PC-9 (cell line): ENCODE measurements at places on chromosomes 2 and 18.

DNA sequence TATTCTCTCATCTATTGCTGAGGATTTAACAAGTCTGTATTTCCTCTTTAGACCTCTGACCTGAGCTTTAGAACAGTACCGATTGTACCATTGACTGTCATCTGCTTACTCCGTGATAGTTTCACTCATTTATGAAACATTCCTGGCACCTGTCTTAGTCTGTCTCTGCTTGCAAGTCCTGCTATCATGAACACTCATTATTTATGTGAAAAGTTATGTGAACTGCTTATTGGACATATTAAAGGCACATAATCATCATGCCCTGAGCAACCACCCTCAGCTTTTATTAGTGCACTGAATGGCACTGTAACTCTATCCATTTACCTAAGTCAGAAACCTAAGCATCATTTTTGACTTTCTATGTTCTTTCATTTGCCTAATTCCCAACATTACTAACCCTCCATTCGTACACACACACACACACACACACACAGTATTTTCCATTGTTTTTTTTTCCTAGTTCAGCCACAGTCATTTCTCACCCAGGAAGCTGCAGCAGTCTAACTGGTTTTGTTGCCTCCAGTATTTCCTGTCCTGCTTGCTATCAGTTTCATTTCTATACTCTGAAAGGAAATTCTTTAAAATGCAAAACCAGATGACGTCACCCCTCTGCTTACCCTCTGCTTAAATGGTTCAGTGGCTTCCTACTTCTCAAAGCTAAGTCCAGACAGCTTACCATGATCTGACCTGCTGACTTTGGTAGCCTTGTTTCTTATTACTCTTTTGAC lies 146.1 kb downstream of the HAUS1 start:
- peak; percentile 60 for DNase-seq

GRCh38 chr18:74949611-74950010 lies 259.3 kb downstream of the PTGR3 start:
- no peak for DNase-seq

DNA sequence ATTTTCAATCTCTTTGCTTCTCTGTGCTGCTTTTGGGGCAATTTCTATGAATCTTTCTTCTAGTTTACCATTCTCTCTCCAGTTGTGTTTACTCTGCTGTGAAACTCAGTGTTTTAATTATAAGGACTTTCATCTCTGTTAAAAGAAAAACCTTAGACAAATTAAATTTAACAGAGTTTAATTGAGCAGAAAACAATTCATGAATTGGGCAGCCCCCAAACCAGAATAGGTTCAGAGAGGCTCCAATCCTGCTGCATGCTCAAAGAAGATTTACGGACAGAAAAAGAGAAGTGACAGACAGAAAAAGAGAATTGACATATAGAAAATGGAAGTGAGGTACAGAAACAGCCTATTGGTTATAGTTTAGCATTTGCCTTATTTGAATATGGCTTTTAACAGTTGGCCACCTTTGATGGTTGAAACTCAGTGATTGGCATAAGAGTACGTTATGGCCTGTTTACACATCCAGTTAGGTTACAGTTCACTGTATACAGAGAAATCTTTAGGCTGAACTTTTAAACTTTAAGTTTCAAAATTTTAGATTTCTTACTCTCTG lies 120.4 kb downstream of the RNF152 start:
- DNase-seq: no peak

- DNase-seq: no peak
Measured at GRCh38 chr2:212141499-212141898, 397.1 kb downstream of the ERBB4 start.

- no peak for DNase-seq
Measured at GRCh38 chr18:68843473-68844089, 45.7 kb downstream of the CCDC102B start.

- DNase-seq: no peak
Measured at GRCh38 chr18:27599202-27599829, 414.2 kb upstream of the CHST9 start.

DNA sequence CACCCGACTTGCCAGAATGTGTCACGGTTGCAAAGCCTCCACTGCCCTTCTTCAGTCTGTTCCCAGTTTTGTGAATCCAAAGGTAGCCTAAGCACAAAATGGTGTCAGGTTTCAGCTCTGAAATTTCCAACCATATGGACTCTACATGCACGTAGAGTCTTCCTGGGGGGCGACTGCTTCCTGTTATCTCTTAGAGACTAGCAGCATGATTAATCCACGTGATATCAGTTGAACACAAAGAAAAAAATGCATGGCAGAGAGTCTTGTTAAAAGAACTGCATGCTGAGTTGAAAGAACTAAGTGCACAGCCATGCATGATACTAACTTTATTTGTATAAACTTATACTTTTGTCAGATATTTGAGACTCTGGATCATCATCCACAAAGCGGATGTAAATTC lies 404.4 kb downstream of the SOCS6 start:
- DNase-seq: no peak

DNA sequence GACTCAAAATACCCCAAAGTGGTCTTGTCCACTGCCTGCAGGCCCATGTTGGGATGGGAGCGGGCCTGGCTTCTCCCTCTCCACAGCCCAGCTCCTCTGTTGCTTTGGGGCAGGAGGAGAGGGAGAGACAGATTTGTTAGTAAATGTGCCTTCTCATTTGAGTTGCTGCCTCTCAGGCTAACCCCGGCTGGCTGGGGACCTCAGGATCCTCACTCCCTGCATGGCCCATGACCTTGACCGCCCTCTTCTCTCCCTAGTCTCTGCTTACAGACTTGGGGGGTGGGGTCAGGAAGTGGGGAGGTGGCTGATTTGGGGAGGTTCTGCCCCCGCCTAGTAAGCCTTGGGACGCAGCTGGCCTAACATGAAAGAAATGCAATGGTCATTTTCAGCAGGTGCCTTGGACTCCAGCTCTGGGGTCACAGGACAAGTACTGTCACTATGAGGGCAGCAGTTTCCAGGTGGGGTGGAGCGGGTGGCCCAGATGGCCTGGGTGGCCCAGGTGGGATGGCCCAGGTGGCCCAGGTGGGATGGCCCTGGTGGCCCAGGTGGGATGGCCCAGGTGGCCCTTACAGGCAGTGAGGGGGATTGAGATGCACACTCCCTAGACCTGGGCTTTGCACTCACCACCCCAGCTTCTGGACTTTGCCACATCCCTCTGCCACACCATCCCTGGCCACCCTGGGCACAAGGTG lies 24.1 kb downstream of the HJURP start:
- DNase-seq: no peak

- no peak for DNase-seq
Measured at GRCh38 chr2:168697668-168698121, 104.7 kb upstream of the NOSTRIN start.

DNA sequence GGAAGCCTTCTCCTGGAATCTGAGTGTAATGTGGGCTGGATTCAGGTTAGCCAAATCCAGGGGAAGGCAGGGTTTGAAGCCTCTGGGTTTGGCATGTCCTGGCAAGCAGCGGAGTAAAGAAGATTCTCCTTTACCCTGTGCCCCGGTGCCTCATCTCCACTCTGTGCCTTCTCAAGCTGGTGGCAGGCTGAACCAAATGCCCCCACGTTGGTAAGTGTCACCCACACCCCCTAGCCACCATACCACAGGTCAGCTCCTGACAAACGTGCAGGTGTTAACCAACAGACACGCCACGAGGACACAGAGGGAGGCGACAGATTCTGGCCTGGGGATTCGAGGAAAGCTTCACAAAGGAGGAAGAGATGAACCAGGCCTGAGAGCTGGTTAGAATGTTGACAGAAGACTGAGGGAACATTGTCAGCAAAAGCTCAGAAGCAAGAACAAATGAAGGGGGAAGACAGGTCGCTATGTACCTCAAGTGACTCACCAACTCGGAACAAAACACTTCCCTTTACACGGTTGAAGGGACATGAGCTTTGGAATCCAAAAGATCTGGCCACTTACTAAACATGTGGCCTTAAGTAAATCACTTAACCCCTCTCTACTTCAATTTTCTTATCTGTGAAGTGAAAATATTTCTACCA lies 85.2 kb upstream of the LCLAT1 start:
- peak; percentile 98 for DNase-seq

DNA sequence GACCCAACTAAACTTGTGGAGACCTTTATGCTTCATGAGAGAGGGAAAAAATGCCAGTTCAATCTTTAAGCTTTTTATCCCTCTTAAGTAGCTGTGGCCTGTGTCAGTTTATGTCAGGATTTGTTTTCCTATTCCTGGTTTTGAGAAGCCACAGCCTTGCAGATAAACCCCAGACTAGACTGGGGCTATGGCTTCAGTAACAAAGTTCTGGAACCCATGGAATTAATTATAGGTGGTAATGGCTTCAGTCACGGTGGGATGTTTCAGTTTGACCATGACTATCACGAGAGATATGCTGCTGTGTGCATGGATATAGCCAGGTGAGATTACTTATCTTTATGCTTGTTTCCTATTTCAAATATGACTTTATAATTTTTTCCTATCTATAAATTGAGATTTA lies 134.8 kb downstream of the RAPGEF4 start:
- no peak for DNase-seq

DNA sequence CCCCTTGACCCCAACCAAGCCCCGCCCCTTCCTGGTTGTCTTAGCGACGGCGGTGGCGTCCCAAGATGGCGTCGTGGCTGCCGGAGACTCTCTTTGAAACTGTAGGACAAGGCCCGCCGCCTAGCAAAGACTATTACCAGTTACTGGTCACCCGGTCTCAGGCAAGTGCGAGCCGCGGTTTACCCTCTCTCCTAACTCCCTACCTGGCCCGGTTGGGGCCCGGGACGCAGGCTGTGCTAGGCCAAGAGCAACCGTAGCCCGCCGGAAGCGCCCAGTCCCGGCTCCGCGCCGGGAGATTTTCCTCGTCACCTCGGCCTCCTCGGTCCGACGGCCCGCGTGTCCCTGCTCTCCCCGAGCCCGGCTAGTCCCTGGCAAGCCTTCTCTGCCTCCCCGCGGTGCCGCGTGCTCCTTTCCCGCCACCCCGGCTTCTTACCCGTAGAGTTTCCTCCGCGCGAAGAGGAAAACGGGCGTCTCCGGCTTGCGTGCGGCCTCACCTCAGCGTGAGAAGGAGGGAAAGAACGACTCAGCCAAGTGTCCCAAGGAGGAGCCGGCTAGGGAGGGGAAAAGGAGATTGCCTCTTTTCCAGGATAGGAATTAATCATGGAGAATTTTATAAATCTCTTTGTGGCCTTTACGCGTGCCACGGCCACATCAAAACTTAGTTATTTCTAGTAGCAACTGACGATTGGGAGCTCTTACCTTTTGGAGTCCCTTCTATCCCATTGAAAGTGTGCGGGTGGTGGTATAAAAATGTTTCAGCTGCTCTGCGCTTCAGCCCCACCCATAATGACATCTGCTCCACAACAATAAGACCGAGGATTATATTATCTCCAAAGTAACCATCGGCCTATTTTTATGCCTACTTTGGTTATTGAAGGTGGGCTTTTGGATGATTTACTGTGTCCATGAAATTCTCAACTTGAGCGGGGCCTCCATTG lies at the start of gene FBXO36:
TSS of gene FBXO36 (plus strand) at position 55 of the 938 bp plus-strand sequence. CDS start at position 66, 11 bp downstream.
- DNase-seq: no peak

DNA sequence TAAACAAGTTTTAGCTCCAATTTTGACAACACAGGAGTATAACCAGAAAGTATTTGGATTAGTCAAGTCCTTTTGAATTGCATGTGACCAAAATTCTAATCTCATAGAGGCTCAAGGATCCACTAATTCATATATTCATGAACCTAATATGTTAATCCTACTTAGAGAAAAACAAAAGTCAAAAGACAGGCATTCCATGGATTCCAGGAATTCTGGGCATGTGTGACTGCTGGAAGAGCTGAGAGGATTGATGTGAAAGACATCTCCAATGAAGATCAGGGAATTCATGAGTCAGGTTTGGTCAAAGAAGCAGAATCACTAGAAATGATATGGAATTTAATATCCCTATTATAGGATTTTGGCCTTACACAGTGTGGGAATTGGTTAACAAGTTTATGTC lies 1494.6 kb upstream of the DDX18 start:
- no peak for DNase-seq

DNA sequence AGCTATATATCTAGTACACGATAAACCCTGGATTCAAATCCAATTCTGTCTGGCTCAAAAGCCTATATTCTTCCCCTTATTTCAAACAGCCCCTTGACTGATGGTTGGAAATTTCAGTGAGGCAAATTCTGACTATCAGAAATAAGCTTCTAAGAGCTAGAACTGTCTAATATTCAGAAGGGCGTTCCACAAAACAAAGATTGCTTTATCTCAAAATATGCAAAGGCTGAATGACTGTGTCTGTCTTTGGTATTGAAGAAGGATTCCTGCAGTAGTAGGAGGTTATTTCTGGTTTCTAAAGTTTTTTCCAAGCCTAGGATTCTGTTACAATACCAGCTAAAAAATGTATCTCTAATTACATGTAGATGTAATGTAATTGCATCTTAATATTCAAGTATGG lies 31.1 kb downstream of the DRC1 start:
- no peak for DNase-seq

GRCh38 chr2:43254331-43254730 lies 27.9 kb upstream of the ZFP36L2 start:
- no peak for DNase-seq

DNA sequence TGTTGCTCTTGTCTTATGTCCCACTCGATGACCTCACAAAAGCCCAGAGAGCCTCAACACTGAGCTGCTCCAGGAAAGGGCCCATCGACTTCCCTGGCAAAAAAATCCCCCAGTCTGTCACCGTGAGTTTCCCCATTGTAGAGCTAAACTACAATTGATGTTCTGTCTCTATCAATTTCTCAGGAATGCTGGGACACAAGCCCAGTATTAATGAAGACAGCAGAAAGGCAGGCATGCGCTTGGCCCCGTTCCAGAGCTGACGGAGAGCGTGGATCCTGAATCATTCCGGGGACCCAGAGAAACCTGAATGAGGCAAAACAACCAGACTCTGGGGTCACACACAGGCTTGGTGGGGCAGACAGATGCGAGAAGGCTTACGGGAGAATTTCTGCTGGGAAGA lies 146.9 kb downstream of the TTC32 start:
- no peak for DNase-seq

- no peak for DNase-seq
Measured at GRCh38 chr2:74007711-74008110, 23.0 kb downstream of the TET3 start.

DNA sequence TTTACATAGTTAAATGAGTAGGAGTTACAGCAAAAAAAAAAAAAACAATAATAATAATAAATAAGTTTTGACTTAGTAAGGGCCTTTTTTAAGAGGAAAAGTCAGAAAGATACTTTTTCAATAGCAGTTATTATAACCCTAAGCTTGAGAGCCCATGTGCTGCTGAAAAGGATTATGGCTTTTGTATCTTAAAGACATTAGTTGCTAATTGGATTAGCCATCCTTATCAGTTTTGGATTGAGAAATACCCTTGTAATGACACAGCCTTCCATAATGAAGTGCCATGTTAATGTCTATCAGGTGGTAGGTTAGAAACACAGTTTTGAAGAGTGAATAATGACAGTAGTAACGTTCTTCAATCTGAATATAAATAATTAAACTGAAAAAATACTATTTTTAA lies 554.0 kb downstream of the RIT2 start:
- no peak for DNase-seq
